ENCODE measurements at places on chromosomes 13 and 19.
A peak's percentile ranks its signal among the peaks of the same experiment; 100 is the strongest.

DNA sequence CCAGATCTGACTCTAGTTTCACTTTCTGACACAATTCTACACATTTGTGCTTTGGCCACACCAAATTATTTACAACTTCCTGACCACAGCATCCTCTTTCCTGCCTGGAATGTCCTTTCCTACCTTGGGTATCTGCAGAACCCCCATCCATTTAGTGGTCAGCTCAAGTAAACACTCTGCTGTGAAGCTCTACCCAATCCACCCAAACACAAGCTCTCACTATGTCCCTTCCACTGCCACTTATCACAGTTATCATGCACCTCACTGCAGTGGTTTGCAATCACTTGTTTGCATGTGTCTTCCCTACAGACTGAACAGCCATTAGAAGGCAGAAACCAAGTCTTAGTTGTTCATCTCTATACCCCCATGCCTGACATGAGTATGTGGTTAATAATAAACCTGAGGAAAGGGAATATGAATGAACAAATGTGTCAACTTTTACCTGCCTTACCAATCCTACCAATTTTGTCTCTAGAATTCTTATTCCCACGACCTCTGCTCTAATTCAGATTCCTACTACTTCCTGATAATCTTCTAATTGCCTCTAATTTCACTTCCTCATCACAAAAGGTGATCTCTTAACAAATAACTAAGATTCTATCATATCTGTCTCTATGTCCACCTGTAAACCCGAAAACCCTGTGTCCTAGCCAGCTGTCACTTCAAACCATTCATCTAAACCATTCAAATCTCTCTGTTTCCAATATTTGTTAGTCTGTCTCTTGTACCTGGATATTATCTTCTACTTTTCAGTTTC, 25.1 kb downstream of the LNX2 start:
- no peak for DNase-seq

GRCh38 chr19:40367577-40368434, 19.3 kb downstream of the PLD3 start:
- DNase-seq: no peak

DNA sequence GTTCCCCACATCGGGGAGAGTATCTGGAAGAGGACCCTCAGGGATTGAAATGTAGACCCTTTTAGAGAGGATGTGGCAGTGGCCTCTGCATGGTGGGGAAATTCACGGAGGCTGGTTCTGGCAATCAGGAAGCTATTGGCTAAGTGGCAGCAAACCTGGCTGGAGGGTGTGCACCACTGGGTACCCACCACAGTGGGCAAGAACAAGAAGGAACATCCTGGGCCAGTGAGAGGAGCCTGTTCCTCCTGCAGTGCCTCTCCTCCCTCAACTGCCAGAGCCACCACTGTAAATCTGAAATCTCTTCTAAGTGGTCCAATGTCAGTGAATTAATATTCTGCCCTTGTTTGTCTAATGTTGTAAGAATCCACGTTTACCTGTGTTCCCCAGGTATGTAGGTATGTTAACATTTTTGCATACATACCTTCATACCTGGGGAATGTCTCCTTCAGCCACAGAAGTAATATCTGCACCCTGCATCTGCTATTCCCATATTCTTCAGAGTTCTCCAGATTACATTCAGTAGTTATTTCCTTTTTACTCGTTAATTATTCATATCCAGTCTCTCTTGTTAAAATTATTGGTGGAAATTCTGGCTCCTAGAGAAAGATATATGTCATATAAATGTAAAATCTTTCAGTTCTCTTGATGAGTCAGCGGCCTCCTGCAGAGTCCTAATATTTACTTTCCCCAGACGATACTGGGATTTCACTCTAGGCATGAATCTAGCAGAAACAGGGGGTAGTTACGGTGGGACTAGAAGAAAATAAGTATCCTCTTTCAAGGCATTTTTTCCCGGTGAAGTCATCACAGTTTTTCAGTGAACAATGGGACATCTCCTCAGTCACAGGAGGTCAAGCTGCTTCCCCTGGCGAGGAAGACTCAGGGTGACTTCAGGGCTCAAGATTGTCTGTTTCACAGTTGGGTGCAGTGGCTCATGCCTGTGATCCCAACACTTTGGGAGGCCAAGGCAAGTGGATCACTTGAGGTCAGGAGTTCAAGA, 148.3 kb downstream of the MYO16 start:
- DNase-seq: no peak

- DNase-seq: no peak
Observed at GRCh38 chr13:75792526-75793187, 156.5 kb downstream of the LMO7 start.

- peak; percentile 76 for DNase-seq
Observed at GRCh38 chr19:1279782-1280341, 4.5 kb downstream of the FAM174C start.

DNA sequence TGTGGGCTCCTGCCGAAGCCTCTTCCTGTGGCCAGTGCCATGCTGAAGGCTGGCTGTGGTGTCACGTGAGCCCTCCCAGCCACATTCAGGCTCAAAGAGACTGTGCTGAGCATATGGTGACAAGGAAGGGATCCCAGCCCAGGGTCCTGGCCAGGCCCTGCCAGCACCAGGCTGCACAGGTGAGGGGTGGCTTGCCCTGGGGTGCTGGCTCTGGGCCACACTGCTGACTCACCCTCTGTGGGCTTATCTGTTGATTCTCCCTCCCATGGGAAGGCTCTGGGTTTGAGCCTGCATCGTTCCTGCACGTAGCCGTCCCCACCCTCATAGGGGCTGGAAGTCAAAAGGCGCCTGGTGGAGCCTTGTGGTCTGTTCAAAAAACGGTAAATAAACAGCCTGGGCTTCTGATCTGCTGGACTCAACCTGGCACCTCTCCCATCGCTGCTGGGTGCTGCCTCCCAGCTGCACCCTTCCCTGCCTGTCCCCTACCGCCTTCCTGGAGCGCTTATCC, 31.1 kb downstream of the DNM2 start:
- DNase-seq: no peak

- DNase-seq: no peak
Observed at GRCh38 chr13:57991041-57991440, 359.5 kb downstream of the PCDH17 start.

DNA sequence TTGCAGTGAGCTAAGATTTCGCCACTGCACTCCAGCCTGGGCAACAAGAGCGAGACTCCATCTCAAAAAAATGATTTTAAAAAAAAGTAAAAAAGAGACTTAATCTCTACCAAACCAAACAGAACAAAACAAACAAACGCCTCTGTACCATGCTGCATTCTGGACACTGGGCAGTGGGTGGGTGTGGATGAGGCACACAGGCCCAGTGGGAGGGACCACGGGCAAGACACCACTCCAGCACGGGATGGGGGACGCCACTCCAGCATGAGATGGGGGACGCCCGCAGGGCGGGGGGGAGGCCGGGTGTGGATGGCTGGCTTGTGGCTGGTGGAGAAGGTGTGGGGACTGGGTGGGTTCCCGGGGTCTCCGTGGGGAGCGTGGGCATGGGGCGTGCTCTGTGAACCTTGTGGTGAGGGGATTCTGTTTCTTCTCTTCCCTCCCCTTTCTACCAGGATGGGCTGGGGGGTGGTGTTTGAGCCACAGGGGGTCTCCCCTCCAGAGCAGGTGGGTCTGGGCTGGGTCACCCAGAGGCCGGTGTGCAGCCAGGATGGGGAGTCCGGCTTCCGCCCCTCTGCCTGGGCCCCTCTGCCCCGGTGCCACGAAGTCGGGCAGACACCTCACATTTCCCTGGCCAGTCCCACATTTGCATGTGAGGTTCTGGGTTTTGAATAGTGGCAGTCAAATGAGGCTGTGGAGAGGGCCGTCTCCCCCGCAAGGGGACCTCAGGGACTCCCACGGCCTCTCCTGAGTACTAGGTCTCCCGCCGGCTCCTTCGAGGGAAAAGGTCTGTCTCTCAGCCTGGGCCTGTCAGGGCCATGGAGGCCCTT, 23.9 kb upstream of the MATK start:
- DNase-seq: no peak

- DNase-seq: no peak
Observed at GRCh38 chr19:49799798-49800376, 13.2 kb downstream of the FUZ start.

DNA sequence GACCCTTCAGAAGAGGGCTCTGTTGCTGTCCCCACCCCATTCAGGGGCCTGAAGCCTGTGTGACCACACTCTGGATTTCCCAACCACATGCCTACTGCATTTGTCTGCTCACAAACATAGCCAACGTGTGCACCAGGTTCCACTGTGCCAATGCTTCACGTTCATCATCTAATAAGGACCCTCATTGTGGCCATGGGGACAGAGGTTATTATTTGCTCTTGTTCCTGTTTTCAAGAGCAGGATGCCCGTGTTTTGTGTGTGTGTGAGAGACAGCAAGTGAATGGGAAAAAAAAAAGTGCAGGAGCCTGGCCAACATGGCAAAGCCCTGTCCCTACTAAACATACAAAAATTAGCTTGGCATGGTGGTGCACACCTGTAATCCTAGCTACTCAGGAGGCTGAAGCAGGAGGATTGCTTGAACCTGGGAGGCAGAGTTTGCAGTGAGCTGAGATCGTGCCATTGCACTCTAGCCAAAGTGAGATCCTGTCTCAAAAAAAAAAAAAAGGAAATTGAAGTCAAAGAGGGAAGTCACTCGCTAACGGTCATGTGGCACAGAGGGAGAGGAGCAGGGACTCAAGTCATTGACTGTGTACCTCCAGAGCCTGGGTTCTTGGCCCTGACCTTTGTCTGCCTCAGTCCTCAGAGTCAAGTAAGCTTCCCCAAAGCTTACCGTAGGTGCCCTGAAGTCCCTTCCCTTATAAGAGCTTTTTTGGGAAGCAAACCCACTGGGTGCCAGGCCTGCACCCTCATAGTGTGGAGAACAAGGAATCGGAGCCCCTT, 6.9 kb downstream of the B3GNT8 start:
- DNase-seq: no peak

All from activated gamma-delta T cell treated with Interleukin-2 at 50 U/mL for 16 hours (primary cell).